Karpas-422 (cell line): ENCODE measurements at places on chromosomes 4 and X.

DNA sequence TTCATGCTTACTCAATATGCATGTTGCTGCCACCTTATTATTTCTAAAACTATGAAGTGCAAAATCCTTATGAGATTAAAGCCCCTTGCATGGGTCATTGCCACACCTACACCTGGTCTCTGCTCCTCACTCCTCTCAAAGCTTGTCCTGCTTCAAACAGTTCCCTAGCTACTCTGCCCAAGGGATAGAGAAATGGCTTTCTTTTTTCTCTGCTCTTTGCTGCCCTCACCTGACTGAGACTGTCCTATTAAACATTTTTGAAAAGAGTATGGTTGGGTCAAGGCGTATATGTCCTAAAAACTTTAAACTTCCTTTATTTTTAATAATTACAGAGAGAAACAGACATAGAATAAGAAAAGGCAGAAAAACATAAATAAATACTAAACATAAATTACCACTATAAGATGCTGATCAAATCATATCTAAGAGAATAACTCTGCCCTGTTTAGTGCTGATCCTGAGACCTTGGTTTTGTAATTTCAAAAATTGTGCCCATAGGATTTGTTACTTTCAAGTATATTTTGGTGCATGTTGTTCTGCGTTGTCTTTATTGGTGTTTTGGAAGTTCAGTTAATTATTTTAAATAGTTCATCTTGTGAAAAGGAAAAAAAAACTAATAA, 704.9 kb upstream of the PABPC4L start:
- no peak for DNase-seq

DNA sequence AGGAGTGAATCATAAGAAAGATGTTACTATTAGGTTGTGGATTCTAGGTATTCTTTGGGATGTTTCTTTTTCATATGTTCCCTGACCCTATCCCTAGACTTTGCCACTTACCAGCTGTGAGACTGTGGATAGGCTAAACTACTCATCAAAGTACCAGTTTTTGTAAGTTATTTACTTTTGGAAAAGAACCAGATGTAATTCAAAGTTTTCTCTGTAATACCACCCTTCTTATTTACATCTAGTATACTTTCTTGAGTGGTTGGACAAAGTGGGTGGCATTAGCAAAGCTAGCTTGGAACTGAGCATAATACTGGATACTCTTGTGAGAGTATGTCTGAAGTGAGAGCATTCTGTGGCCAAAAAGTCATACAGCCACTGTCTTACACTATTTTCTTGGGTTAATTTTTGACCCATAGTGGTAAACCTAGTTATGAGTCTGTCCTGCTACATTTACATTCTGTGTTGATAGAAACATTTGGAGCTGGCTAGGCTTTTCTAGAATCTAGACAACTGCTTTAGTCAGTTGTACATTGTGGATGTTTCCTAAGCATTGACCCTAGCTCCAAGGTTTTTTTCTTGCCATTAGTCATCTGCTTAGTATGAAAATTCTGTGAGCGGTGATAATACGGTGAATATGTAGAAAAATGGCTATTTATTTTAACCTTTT, 41.7 kb downstream of the KDM6A start:
- no peak for DNase-seq

DNA sequence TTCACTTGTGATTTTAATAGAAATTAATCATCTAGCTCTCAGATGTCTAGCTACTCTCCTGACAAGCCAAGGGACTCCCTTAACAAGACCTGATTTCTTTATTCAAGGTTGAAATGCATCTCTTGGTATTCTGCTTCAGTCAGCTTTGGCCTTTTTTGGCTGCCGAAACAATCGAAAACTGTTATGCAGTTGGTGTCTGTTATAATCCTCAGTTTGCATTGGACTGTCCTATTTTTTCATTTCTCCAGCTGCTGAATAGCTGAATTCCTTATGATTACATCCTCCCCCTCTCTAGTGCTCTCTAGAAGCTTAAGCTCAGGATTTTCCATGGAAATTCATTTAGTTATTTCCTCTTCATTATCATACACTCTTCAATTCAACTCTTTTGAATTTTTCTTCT, 177.2 kb downstream of the TRIML1 start:
- DNase-seq: no peak

- no peak for DNase-seq
These were observed 3.3 kb upstream of the ERAS start for GRCh38 chrX:48823053-48823452.

DNA sequence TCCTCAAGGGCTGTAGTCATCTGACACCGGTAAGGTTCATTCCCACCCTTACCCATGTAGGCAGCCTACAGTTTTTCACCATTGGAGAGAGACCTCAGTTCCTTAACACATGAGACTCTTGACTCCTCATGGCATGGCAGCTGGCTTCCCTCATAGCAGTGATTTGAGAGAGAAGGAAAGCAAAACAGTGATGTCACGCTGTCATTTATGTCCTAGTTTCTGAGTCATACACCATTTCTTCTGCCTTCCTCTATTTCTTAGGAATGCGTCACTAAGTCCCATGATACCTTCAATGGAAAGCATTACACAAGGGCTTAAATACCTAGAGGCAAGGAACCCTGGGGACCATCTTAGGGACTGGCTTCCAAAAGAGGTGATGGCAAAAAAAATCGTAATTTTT, 226.1 kb downstream of the SPCS3 start:
- no peak for DNase-seq

DNA sequence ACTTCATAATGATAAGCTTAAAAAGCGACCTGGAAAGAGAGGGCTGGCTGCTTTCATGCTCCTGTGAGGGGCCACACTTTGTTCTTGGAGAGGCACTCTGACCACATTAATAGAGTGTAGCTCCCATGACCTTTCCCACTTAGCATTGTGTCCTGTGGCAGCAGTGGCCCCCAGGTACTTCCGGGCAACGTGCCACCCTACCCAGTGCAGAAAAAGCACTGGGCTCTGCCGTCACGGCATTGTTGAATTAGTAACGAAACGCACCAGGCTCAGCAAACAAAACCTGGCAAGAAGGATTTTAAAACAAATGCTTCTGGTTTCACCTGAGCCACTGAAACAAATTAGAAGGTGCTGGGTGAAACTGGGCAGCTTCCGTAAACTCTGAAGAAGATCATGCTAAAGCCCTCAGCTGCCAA, 5.4 kb upstream of the SORBS2 start:
- DNase-seq: no peak

- no peak for DNase-seq
These were observed 2518.5 kb downstream of the ARAP2 start for GRCh38 chr4:33725861-33726260.

GRCh38 chr4:183173580-183174526, 74.8 kb downstream of the WWC2 start:
- no peak for DNase-seq

- no peak for DNase-seq
These were observed 28.3 kb upstream of the DYNLT3 start for GRCh38 chrX:37875675-37876074.
